ENCODE measurements at places on chromosomes 5 and 9.

- no peak for DNase-seq
Observed at GRCh38 chr5:124948754-124949275, 202.4 kb upstream of the ZNF608 start.

DNA sequence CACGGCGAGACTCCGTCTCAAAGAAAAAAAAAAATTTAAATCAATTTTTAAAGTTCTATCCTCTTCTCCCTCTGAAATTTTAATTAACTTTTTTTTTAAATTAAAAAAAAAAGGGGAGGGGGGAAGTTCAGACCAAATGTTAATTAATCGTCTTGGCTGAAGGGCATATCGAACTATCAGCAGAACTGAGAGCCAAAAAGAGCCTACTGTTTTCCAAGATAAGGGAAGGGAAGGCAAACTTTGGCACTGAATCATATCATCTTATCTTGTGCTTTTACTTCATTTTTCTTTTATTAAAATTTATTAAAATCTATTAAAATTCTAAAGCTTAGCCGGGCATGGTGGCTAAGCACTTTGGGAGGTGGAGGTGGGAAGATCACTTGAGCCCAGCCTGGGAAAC lies 45.9 kb upstream of the MTMR12 start:
- no peak for DNase-seq

GRCh38 chr5:102713682-102714231 lies 41.3 kb upstream of the PAM start:
- DNase-seq = no peak

DNA sequence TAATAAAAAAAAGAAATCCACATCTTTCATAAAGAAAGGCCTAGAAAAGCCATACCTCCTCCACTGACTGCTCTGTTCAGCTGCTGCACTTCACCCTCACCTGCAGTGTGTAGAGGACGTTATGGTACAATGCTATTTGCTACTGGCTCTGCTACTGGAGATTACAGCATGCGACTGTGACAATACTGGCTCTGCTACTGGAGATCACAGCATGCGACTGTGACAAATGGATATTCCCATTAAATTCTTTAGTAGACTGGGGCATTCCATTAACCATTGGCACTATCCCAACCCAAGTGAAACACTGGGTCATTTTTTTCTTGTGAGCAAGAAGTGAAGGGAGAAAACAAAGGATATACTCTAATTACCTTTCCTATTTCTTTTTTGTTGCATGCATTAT lies 1063.5 kb upstream of the DMAC1 start:
- DNase-seq = no peak

GRCh38 chr5:128224336-128224735 lies 140.8 kb downstream of the SLC12A2 start:
- no peak for DNase-seq

DNA sequence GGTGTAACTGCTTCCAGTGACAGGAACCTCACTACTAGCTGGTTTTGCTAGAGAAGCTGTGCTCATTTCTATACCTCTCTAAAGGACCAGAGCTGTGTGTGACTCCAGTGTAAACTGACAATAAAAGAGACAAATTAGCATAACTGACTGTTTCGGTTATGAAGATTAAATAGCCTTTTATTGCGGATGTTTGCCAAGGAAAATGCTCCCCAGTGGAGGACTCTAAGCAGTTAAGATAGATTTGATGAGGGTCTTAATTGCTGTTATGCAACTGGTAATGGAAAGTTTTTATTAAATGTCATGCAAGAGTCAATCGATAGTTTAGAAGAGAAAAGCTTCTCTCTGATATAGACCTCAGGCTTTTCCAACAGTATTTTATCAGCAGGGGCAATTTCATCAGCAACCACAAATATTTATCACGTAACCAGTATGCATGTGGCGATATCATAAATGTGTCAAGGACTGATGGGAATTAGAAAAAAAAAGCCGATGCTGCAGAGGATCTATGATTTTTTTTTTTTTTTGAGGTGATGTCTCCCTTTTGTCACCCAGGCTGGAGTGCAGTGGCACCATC lies 275.2 kb upstream of the DMAC1 start:
- no peak for DNase-seq

DNA sequence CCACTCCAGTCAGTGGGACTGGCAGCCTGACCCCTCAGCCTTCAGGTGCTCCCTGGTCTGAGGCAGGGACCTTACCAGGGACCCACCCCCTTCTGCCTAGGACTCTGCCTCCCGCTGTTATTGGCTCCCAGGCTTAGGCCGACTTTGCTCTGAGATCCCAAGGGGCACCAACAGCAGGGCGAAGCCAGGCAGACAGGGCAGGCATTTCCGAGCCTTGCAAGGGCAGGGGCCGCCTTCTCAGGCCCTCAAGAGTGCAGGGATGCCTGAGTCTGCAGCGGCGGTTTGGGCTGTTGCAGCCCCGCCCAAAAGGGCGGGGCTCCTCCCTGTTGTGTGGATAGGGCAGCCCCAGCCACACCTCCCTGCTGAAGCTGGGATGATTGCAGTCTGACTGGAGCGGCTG lies 644.6 kb downstream of the PRR16 start:
- no peak for DNase-seq

- DNase-seq = no peak
Observed at GRCh38 chr9:116654059-116654355, 33.1 kb upstream of the TRIM32 start.

DNA sequence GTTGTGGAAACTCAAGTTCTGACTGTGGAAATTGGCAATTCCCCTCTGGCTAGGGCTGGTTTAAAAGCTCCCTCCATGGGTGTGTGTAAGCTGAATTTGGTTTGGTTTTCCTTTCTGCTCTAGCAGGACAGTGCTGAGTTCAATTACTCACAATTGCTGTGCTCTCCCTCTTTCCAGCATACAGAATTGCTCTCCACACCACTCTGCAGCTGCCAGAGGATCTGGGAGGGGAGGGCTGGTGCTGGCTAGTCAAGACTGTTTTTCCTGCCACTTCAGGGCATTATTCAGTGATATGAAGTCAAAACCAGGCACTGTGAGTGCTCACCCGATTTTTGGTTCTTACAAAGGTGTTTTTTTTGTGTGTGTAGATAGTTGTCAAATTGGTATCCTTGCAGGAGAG lies 336.9 kb upstream of the SLC24A2 start:
- DNase-seq = no peak

GRCh38 chr5:34491251-34491620 lies 164.9 kb upstream of the RAI14 start:
- no peak for DNase-seq

GRCh38 chr5:116009806-116010205 lies 22.5 kb upstream of the ARL14EPL start:
- DNase-seq = no peak

- no peak for DNase-seq
Observed at GRCh38 chr5:144122641-144123040, 47.8 kb downstream of the YIPF5 start.

- DNase-seq = no peak
Observed at GRCh38 chr9:89674667-89675057, 69.8 kb downstream of the GADD45G start.

DNA sequence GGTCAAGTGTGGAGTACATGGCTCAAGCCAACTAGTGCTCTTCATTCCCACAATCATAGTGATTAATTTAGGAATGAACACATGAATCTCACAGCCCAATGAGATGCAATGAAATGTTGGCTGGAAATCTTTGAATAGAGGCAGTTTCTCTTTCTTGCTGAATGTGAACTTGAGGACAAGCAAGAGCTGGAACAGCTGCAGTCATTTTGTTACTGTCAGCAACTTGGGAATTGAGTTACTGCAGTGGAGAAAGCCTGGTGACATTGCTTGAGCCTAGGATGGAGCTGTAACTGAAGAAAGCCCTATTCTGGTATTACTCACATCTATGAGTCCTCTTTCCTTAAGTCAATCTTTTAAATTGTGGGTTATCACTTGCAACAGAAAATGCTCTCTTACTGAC lies 62.3 kb downstream of the YIPF5 start:
- no peak for DNase-seq

- no peak for DNase-seq
Observed at GRCh38 chr5:30991462-30991861, 202.0 kb upstream of the CDH6 start.

- peak; percentile 65 for DNase-seq
Observed at GRCh38 chr5:115544043-115544435, 536 bp downstream of the FEM1C start.

DNA sequence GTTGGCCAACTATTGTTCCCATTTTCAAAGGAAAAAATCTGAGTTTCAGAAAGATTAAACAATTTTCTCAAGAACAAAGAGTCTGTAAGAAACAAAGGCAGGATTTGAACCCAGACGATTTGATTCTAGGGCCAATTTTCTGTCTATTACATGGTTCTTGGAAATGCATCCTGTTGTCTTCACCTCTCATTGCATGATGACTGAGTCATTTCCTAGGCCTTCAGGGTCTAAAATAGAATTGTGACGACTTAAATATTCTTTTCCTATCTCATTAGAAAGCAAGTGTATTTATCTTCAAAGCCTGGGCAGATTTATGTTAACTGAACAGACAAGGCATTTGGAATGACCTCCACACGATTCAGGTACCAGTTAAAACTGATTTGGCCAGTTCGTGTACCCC lies 512.9 kb downstream of the NTRK2 start:
- peak; percentile 34 for DNase-seq

DNA sequence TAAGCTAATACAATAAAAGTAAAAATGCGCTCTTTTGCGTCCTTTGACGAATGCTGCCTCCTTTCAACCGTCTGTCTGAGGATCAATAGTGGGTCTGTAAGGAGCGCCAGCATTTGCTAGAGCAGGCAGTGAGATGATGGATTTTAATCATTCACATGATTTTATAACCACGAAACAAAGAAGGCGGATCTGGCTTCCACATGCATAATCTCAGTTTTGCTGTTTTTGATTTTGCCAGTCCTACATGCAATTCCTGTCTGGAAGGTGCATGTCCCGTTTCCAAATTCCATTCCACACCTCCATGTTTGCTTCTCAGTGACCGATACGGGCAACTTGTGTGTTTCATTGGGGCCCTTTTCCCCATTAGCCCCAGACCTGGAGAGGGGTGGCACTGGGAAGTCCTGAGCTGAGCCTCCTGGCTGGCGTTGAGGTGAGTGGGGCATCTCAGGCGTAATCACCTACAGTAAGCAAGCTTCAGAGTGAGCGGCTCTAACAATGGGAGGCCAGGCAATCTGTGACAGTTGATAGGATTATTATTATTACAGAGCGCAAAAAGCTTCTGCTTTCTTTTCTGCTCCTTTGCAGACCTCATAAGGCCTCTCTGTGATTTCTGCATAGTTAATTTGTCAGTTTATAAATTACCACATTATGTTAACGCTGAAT lies 405.4 kb downstream of the ZSWIM6 start:
- no peak for DNase-seq

GRCh38 chr5:172953776-172954675 lies 5.2 kb upstream of the RPL26L1 start:
- no peak for DNase-seq

GRCh38 chr5:137641148-137641547 lies 94.7 kb downstream of the KLHL3 start:
- DNase-seq = no peak

DNA sequence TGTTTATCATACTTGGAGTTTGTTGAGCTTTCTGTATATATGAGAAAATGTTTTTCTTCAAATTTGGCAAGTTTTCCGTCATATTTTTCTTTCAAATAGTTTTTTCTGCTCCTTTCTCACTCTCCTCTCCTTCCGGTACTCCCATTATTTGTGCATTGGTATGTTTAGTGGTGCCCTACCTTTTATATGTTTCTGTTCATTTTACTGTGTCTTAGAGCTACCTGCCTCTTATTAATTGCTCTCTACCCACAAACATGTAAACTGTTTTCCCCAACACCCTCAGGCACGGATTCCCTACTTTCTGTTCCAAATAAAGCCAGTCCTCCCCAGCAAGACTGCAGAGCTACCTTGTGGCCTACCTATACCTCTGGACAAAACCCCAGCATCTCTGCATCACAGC lies 60.6 kb upstream of the S1PR3 start:
- DNase-seq = no peak

GRCh38 chr5:77773734-77774280 lies 2.3 kb downstream of the TBCA start:
- no peak for DNase-seq

DNA sequence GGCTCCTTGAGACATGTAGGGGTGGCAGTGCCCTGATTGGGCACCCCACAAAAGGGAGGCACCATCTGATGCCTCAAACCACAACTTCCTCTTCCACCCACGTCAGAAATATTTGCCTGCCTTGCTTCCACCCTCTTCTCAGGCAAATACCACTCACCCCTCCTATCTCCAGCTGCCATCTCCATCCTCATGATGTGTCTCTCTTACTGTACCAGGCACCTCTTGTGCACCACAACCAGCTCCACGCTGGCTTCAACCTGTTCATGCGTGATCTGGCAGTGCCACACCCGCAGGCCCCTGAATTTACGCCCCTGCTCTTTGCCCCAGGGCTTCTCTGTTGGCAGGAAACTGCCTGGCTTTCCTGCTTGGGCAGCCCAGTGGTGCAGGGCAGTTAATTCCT lies 87.8 kb upstream of the HSPA9 start:
- DNase-seq = no peak

GRCh38 chr9:76313771-76314170 lies 80.5 kb downstream of the RFK start:
- DNase-seq = no peak

- no peak for DNase-seq
Observed at GRCh38 chr9:130890870-130891687, 5.5 kb downstream of the QRFP start.

DNA sequence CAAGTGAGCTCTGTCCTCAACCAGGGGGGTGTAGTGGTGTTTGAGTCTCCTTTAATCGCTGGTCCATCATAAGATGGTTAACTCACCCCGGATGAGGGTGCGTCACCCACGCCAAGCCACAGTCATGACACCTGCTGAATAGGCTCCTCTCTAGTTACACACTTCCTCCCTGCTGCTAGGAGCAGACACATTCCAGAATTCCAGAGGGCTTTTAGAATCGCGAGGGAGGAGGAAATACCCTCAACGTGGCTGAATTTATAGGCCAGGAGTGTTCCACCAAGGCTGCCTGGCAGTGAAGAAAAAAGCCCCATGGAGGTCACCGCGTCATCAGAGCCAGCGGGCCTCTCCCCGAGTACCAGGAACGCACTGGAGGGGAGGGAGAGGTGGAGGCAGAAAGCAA lies 5.1 kb downstream of the GLRX start:
- no peak for DNase-seq

DNA sequence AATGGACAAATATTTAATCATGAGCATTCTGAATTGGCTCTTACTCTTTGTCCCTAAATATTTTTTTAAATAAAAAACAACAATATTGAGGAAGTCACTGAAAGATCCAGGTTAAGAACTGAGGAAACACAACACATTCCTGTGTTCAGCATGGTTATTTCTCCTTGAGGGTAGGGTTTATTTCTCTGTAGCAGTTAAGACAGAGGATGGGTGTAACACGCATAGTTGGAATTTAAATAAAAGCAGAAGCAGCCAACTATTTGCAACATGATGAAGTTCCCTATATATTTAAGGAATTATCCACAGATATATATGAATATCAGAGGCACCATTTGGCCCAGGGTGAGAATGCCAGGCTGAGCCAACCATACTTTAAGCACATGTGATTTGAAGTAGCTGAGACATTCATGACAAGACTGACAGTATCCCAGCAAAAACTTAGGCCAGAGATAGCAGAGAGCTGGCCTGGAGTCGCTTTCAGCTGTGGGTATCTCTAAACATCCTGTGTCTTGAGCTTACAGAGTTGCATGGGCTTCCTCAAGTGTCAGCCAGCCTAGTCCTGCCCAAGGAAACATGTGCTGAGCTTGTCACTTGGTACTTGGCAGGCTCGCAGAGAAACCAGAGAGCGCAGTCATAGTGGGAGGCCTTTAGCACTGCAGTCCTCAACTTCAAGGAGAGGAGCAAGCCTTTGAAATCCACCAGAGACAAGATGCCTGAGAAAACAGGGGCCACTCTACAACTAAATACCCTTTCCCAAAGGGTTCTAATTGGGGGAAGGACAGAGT lies 43.6 kb downstream of the SEMA5A start:
- DNase-seq = no peak

Data from endothelial cell of umbilical vein (primary cell).